ENCODE measurements at places on chromosomes 6 and 20.
A peak's percentile ranks its signal among the peaks of the same experiment; 100 is the strongest.

GRCh38 chr6:44499609-44500008 lies 112.1 kb downstream of the CDC5L start:
- DNase-seq = no peak

DNA sequence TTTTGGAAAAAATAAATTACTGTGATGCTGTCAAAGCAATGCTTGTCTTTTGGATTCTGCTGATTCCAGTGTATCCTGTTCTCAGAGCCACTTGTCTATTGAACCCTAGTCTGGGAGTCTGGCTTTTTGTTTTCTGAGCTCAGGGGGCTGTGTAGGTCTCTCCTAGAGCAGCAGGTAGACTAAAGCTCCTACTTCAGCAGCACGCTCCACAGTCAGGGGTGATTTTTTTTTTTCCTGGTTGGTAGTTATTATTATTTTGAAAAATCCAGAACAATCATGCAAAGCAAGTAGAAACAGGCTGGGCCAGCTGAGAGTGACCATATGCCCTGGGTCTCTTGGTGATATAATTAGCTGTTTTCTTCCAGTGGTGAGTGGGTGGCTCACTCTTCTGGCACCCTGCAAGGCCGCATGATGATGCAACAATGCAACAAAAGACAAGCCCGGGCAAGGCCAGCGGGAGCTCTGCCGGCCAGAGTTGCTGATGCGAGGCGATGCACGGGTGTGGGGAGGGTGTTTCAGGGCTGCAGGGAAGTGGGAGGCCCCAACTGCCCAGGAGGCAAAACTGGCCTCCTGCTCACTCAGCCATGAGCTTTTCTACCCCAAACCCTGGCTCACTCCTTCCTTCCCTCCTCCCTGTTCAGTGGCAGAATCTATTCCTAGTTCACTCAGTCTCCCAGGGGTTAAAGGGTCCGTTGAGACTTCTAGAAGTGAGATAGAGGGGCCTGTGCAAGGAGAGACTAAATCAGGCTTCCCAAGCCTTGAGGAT lies 11.5 kb upstream of the CDKN1A start:
- peak; percentile 58 for DNase-seq

- DNase-seq = no peak
These were observed 472.1 kb upstream of the MARCKS start for GRCh38 chr6:113385020-113385431.

DNA sequence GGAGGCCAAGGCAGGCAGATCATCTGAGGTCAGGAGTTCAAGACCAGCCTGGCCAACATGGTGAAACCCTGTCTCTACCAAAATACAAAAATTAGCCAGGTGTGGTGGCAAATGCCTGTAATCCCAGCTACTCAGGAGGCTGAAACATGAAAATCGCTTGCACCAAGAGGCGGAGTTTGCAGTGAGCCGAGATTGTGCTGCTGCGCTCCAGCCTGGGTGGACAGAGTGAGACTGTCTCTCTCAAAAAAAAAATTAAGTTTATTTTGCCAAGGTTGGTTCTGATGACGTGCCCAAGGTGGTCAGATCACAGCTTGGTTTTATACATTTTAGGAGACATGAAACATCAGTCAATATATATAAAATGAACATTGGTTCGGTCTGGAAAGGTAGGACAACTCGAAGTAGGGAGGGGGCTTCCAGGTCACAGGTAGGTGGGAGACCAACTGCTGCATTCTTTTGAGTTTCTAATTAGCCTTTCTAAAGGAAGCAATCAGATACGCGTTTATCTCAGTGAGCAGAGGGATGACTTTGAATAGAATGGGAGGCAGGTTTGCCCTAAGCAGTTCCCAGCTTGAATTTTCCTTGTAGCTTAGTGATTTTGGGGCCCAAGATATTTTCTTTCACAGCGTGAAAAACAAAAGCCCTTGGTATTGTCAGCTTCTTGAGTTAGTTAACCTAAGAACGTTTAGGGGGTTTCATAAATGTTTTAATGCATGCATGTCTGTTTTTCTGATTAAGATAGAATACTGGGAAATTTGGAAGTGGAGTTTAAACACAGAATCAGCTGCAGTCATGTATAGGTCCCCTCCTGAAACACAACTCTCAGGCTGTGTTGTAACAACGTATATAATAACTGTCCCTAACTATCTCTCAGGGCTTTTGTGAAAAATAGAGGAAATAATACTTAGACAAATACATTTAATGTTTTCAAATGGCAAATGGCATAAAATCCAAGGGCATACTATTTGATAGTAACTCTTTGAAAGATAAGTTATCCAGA lies 16.7 kb downstream of the ACOT13 start:
- no peak for DNase-seq

GRCh38 chr20:43722153-43722505 lies 4.7 kb downstream of the GTSF1L start:
- no peak for DNase-seq

GRCh38 chr6:152426276-152426675 lies 210.9 kb downstream of the SYNE1 start:
- no peak for DNase-seq

- no peak for DNase-seq
These were observed 129.4 kb upstream of the CENPW start for GRCh38 chr6:126210398-126211075.

DNA sequence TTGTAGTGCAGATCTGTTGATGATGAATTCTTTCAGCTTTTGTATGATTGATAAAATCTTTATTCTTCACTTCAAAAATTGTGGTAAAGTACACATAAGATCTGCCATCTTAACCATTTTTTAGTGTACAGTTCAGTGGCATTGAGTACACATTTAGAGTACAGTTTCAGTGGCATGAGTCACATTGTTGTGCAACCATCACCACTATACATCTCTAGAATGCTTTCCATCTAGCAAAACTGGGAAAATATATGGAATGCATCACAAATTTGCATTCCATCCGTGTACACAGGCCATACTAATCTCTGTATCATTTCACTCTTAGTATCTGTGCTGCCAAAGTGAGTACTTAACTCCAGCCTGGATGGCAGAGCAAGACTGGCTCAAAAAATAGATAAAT lies 28.7 kb downstream of the SIRPD start:
- no peak for DNase-seq

- DNase-seq = no peak
These were observed 46.0 kb downstream of the ZFAND3 start for GRCh38 chr6:37865504-37865903.

DNA sequence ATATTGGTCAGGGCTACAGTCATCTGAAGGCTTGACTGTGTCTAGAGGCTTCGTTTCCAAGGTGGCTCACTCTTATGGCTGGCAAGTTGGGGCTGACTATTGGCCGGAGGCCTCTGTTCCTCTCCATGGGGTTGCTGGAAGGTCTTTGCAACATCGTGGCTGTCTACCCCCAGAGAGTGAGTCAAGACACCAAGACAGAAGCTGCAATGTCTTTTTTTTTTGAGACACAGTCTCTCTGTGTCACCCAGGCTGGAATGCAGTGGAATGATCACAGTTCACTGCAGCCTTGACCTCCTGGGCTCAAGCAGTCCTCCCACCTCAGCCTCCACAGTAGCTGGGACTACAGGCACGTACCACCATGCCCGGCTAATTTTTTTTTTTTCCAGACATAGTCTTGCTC lies 29.4 kb upstream of the KIF3B start:
- DNase-seq = no peak

GRCh38 chr6:45818655-45819054 lies 197.0 kb downstream of the CLIC5 start:
- no peak for DNase-seq

DNA sequence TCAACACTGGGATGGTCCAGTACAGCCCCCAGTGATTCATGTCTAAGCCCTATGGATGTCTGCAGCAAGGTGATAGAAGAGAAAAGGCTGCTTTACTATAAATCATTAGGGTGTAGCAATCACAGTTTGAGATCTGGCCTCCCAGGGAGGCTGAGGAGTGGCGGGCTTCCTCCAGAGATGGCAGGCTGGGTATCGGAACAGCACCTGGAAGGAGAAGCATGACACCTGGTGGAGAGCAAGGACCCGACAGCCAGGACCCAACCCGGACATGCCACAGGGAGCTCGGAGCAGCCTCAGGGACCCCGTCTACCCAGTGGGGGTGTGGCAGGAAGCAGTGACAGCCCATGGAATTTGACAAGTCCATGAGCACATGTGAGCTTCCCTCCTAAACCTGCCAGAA lies 114.8 kb upstream of the CD93 start:
- peak; percentile 62 for DNase-seq

GRCh38 chr6:94300424-94301144 lies 881.2 kb upstream of the EPHA7 start:
- no peak for DNase-seq

- DNase-seq = no peak
These were observed 507.7 kb downstream of the PREX1 start for GRCh38 chr20:48319943-48320584.
